ENCODE measurements at places on chromosomes 5 and 9. TPM values are rescaled to one million over a fixed set of nuclear protein-coding genes. Genes with fewer than 3 reads are reported as not detected.

Gene RPL12
- total RNA-seq = 875 TPM

Gene KIF20A
- total RNA-seq = 0.26 TPM

Gene GABRG2
- not detected for total RNA-seq

- DNase-seq = no peak
These were observed 226.4 kb upstream of the DAP start for GRCh38 chr5:10987276-10987924.

DNA sequence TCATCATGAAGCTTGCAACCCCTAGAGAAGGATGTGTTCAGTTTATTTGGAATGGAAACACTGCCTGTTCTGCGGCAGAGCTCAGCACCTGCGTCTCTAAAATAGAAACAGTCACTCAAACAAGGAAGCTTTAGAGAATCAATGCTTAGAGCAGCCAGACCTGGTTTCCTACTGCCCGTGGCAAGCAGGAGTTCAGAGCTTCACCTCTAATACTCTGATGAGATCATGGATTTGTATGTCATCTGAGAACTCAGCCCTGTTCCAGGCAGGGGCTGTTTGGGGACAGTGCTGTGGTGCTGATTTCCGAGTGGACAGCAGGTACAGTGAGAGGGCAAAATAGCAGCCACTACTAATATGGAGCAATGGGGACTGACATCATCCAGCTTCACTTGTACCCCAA lies 236.0 kb upstream of the IRX1 start:
- no peak for DNase-seq

GRCh38 chr9:113310538-113310937 lies 7.4 kb upstream of the RNF183 start:
- DNase-seq = no peak

GRCh38 chr5:103389846-103390245 lies 131.3 kb downstream of the MACIR start:
- DNase-seq = no peak

GRCh38 chr9:22175972-22176545 lies 167.0 kb upstream of the CDKN2B start:
- DNase-seq = no peak

- DNase-seq = no peak
These were observed 46.1 kb downstream of the NMUR2 start for GRCh38 chr5:152358861-152359568.

DNA sequence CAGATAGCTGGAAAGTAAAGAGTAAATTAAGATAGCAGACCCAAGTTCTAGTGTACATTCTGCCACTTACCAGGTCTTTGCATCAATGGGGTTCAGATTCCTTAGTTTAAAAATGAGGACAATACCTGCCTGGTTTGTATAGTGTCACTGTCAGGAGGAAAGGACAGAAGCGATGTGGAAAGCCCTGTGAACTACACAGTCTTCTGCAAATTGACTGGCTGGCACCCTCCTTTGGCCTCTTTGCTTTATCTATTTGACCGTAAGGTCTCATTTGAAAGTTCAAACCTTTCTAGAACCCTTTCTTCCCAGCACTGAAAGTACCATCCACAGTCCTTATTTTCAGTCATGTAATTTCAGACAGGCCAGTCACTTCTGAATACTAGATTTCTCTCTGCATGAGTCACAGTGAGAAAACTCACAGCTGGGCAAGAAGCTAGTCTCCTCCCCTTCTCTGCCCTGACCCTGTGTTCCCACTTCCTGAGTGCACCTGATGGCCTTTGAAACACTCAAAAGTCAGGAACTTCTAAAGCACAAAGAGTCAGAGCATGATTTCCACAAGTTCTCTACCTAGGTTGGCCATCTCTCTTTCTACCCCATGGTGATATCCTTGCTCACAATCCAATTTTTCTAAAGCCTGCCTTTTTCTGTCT lies 91.3 kb upstream of the RASEF start:
- DNase-seq = no peak

- no peak for DNase-seq
These were observed 4.4 kb downstream of the UGCG start for GRCh38 chr9:111900858-111901612.
